ENCODE measurements at places on chromosomes 4 and X.

DNA sequence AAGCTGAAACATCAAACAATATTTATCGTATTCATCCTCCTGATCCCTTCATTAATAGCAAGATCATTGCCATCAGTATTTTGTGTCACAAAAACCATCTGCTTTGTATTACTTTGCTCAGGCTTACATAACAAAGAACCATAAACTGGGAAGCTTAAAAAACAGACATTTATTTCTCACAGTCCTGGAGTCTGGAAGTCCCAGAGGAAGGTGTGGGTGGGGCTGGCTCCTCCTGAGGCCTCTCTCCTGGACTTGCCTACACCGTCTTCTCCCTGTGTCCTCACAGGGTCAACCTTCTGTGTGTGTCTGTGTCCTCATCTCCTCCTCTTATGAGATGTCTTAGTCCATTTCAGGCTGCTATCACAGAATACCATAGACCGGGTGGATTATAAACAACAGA, 61.3 kb upstream of the MXRA5 start:
- no peak for DNase-seq

- DNase-seq: no peak
These were observed 74.0 kb downstream of the CC2D2A start for GRCh38 chr4:15543537-15544247.

GRCh38 chr4:25939330-25939729, 25.3 kb downstream of the SMIM20 start:
- DNase-seq: no peak

DNA sequence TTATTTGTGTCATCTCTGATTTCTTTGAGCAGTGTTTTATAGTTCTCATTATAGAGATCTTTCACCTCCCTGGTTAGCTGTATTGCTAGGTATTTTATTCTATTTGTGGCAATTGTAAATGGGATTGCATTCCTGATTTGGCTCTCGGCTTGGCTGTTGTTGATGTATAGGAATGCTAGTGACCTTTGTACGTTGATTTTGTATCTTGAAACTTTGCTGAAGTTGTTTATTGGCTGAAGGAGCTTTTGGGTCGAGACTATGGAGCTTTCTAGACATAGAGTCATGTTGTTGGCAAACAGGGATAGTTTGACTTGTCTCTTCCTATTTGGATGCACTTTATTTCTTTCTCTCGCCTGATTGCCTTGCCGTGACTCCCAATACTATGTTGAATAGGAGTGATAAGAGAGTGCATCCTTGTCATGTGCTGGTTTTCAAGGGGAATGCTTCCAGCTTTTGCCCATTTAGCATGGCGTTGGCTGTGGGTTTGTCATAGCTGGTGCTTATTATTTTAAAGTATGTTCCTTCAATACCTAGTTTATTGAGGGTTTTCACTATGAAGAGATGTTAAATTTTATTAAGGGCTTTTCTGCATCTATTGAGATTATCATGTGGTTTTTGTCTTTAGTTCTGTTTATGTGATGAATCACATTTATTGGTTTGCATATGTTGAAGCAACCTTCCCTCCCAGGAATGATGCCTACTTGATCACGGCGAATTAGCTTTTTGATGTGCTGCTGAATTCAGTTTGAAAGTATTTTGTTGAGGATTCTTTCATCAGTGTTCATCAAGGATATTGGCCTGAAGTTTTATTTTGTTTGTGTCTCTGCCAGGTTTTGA, 72.7 kb upstream of the BOD1L1 start:
- DNase-seq: no peak

DNA sequence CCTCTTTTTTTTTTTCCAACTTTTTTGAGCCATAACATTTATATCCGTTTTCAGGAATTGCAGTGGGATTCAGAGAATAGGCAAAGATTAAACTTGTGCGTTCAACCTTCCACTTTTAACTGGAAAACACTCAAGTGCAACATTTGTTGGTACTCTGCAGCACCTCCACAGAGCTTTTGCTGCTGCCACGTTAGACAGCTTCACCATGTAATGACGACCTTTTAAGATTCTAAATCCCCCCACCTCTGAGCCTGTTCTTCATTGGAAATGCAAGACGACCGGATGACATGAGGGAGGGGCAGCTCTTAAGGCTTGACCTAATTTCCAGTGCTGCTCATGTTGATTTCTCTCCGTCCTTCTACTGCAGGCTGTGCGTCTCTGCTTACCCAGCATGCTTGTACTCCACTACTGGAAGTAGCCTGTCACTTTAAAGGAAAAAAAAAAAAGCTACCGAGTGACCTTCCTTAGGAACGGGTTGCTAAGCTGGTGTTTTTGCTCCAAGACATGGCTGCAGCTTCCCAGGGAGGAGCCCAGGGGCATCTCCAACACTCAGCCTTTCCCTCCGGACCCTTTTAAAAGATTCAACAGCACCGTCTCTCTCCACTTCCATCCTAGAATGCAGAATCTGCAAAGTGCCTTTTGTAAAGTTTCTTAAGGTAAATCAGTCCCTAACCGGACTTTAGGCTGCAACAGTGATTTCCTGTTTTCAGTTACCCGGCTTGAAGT, at the start of gene CC2D2A:
TSS of gene CC2D2A (plus strand) at position 481 of the 726 bp plus-strand sequence. CDS start 6,051 bp downstream, outside the sequence.
- no peak for DNase-seq

DNA sequence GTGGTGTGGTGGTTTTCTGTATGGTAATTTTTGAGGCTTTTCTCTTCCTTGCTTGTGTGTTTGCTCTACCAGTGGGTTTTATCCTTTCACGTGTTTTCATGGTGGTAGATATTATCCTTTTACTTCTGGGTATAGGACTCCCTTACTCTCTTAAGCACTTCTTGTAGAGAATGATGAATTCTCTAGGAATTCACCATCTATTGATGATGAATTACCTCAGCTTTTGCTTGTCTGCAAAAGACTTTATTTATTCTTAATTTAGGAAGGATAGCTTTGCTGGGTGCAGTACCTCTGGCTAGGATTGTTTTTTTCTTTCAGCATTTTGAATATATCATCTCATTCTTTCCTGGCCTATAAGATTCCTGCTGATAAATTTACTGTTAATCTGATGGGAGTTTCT, 415.3 kb downstream of the PDGFC start:
- no peak for DNase-seq

DNA sequence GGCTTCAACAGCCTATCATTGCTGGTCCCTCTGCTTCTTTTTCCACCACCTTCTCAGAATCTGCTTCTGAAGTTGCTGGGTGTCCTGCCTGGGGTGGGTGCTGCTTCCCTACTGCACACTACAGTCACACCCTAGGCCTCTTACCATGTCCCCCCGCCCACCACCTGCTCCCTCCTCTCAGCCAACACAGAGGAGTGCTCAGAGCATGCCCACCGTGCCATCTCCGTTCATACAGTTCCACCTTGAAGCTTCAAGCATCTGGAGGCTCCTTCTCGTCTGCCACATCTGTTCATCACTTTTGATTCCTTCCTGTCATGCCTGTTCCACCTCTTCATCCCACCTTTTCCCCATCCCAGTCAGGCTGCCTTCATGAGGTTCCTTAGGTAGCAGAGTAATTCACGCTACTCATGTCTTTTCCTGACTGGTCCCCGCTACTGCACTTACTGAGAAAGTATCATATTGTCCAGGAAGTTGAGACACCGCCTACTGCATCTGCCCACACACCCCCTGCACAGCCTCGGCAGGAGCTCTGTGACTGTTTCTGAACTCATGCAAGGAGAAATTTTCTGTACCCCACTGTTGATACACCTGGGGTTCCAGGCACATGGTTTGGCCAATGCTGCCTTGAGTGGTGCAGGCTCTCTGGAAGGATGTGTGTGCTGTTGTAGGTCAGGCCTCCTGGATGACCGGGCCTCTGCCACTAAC, 39.5 kb downstream of the HADH start:
- peak; percentile 63 for DNase-seq

GRCh38 chr4:87973283-87974169, 2.0 kb upstream of the SPP1 start:
- DNase-seq: no peak

- no peak for DNase-seq
These were observed 74.8 kb upstream of the GPRIN3 start for GRCh38 chr4:89382439-89382838.

GRCh38 chr4:112637552-112637866, 566 bp downstream of the LARP7 start:
- no peak for DNase-seq

GRCh38 chr4:150126864-150127203, 48.6 kb downstream of the DCLK2 start:
- DNase-seq: no peak

- DNase-seq: no peak
These were observed 17.6 kb downstream of the G3BP2 start for GRCh38 chr4:75655562-75655961.

GRCh38 chrX:50871922-50872453, 38.5 kb upstream of the BMP15 start:
- no peak for DNase-seq

GRCh38 chrX:103464072-103464773, 55.1 kb downstream of the RAB40A start:
- peak; percentile 38 for DNase-seq

DNA sequence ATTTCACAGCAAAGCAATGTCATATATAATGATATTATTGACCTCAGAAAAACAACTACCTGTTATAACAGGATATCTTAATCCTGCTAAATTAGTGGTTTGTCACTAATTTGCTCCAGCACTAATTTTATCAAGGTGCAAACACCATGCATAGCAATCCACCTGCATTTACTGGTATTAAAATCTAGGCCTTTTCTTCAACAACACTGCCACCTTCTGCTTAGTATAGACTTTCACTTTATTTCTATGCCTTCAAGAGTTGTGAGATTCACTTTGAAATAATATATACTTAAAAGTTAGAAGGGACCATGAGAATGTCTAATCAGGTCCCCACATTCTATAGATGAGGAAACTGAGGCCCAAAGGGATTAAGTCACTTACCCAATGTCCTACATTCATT, 82.1 kb upstream of the IQCM start:
- DNase-seq: no peak

DNA sequence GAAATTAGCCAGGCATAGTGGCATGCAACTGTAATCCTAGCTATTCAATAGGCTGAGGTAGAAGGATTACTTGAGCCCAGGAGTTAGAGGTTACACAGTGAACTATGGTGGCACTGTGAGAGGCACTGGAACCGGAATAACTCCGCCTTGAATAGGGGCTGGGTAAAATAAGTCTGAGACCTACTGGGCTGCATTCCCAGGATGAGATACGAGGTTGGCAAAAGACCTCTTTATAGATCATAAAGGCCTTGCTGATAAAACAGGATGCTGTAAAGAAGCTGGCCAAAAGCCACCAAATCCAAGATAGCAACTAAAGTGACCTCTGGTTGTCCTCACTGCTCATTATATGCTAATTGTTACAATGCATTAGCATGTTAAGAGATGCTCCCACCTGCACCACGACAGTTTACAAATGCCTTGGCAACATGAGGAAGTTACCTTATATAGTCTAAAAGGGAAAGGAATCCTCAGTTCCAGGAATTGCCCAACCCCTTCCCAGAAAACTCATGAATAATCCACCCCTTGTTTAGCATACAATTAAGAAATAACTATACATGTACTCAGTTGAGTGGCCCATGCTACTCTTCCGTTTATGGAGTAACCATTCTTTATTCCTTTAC, 88.6 kb downstream of the CENPC start:
- no peak for DNase-seq

- DNase-seq: no peak
These were observed 124.5 kb upstream of the NOCT start for GRCh38 chr4:138890891-138891570.

DNA sequence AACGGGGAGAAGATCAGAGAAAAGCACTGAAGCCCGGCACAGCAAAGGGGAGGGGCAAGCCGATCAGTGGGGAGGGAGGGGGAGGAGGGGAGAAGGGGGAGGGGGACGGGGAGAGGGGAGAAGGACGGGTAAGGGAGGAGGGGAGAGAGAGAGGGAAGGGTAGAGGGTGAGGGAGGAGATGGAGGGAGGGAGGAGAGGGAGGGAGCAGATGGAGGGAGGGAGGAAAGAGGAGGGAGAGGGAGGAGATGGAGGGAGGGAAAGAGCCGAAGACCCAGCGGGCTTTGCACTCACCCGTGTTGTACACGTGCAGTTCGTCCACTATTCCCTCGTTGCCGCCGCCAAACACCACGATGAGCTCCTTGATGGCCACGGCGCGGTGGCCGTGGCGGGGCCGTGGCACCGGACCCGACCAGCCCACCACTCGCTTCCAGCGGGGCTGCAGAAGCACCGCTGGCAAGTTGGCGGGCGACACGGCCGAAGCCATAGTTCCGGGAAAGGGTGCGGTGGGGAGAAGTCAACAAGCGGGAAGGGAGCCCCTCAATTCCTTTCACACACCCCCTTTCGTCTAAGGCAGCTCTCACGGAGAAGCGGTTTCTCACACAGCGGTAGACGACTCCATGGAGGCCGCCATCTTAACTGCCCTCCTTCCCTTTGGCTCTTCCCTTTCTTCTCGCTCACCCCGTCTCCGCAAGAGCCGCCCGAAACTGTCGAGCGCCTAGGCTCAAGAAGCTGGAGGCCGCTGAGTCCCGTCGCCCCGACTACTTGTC, 1.1 kb downstream of the HCFC1 start:
- DNase-seq: no peak

- DNase-seq: no peak
These were observed 402.6 kb downstream of the INPP4B start for GRCh38 chr4:142443469-142443868.

GRCh38 chr4:38330321-38330720, 333.7 kb upstream of the KLF3 start:
- no peak for DNase-seq

GRCh38 chr4:187128976-187129375, 405.3 kb upstream of the FAT1 start:
- no peak for DNase-seq

- DNase-seq: no peak
These were observed 112.2 kb upstream of the ENPP6 start for GRCh38 chr4:184329659-184330400.

DNA sequence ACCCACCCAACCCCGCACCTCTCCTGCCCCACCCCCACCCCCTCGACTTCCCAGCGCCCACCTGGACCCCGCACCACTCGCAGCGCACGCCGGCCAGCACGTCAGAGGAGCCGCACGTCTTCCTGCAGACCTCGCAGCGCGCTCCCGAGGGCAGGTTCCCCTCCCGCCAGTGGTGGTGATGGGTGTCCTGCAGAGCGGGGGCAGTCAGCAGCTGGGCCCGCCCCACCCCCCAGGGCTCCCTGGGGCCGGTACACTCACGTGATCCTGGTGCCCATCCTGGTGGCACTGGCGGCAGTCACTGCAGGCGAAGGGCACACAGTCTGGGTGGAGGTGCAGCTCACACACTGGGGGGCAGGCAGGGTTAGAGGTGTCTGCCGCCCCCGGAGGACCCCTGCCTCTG, 5.1 kb downstream of the DGKQ start:
- no peak for DNase-seq

DNA sequence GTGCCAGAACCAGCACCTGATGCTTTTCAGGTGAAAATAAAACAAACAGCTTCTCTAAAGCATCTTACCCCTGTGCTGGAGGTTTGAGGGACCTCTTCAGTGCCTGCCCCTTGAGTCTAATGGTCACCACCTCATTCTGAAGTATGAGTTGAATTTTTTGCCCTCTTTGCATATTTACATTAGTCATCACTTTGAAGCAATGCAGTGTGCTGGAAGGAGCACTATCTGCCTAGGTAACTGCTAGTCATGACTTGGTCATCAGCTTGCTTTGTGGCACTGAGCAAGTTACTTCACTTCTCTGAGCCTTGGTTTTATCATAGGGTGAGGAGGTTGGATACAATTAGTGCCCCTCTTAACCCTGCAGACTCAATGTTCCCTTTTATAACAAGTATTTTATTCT, 44.9 kb downstream of the SPATA18 start:
- DNase-seq: no peak
